Astrocyte of the hippocampus (primary cell): ENCODE measurements at places on chromosomes 5 and 9.
A peak's percentile ranks its signal among the peaks of the same experiment; 100 is the strongest.

DNA sequence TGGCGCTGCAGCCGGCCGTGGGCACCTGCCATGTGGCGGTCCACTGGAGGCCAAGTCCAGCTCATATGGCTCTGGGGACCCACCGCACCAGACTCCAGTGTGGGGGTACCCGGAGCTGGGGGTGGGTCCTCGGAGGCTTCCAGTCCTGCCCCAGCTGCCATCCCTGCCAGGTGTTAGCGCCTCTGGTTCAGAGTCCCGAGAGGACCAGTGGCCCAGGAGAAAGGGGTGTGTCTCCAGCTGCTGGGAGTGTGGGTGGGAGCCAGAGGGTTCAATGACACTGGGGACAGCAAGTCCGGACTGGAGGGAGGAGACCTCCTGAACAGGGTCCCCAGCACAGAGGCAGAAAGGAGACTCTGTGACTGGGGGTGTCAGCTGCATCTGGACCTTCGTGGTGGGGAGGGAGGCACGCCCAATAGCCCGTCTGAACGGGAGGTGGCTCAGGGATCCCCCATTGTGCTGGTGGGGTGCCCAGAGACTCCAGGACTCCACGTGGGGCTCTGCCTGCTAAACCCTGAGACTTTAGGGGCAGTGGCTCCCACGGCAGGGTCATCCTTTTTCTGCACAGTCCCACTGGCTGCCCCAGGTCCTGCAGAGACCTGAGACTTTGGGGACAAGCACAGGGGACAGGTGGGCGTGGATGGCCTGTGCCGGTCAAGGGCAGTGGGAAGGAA is 2.4 kb upstream of the AHRR start:
- DNase-seq, result no peak

DNA sequence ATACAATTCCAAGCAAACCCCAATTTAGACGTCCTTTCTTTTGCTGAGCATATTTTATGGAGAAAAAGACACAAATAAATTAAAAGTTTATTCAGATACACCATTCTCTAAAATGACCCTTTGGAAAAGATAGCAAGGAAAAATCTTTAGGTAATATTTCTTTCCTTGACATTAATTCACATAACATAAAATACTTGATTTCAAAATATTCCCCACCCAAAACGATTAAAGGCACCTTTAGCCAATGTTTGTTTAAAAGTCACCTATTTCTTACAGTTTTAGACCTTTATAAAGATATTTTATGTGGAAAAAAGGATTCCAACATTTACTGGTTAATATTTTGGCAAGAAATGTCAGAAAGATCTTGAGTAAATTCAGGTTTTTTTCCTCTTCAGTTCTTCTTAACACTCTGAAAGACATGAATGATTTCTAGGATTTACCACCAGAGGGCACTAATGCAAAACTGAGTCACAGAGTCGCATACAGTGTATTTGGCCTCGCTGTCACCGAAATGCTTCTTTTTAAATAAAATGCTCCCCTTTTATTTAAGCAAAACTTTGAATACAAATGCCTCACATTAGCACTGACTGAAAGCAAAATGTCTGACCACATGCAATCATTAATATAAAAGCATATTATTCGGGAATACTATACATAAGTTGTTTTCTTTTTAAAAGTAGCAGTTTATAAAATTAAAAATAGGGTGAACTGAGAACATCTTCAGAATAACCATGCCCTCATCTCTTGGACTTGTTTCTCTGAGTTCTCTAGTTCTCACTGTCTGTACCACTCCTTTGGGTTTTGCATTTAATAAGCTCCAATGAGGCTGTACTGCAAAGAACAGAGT is 122.5 kb downstream of the SLC1A3 start:
- DNase-seq, result peak; percentile 79

GRCh38 chr5:135481387-135481786 is 29.2 kb upstream of the TIFAB start:
- no peak for DNase-seq

- peak; percentile 84 for DNase-seq
These were observed 27.6 kb downstream of the COL15A1 start for GRCh38 chr9:98971168-98971914.

GRCh38 chr5:95770830-95771708 is 39.9 kb downstream of the RHOBTB3 start:
- DNase-seq, result no peak

- peak; percentile 40 for DNase-seq
These were observed at the start of gene SCGB3A1 for GRCh38 chr5:180591311-180591887. Gene SCGB3A1 (minus strand): TSS chr5:180591499. CDS start chr5:180591462, 37 bp downstream.

GRCh38 chr9:131562032-131562959 is 17.0 kb downstream of the PRRT1B start:
- DNase-seq, result peak; percentile 53
